ENCODE measurements at places on chromosomes 2 and 18.
A peak's percentile ranks its signal among the peaks of the same experiment; 100 is the strongest.

DNA sequence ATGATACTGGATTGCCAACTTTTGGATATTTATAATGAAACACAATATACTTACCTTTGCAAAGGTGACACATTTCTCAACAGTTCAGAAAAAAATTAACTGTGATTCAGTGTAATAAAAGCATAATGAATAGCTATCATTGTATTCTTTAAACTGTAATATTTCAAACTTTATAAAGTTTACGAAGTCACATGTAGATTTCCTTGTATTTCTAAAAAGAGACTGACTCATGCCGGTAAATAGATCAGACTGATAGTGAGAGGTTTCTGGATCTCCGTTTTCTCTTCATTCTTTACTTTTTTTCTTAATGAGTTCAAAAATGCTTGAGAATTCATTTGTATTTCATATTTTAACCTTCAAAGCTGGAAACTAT lies 70.1 kb downstream of the EML4 start:
- DNase-seq, result no peak

GRCh38 chr2:240170354-240170735 lies 29.9 kb upstream of the OTOS start:
- no peak for DNase-seq

GRCh38 chr2:151918308-151918707 lies 90.1 kb upstream of the ARL5A start:
- DNase-seq, result no peak

- no peak for DNase-seq
These were observed 222.7 kb downstream of the CDH2 start for GRCh38 chr18:27954226-27954625.

DNA sequence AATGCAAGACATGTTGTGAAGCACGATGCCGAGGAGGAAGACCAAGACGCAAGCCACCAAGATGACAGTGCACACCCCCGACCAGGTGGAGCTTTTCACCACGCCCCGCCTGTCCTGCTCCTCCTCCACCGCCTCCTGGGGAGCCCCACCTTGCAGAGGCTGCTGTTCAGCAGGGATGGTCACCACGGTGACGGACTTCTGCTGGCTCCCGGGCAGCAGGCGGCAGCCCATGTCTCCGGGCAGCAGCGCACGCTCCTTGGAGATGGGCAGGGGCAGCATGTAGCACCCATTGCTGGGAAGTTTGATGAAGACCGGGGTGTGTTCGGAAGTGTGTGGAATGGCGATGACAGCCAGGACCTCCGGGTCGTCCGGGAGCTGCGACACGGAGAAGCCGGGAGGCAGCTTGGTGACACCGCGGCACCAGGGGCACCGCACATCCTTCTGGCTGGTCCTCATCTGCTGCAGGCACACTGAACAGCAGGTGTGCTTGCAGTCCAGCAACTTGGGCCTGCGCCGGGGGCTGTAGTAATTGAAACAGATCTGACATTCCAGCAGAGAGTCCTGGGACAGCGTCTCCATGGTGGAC lies 76.8 kb downstream of the RNF152 start:
- DNase-seq, result no peak

DNA sequence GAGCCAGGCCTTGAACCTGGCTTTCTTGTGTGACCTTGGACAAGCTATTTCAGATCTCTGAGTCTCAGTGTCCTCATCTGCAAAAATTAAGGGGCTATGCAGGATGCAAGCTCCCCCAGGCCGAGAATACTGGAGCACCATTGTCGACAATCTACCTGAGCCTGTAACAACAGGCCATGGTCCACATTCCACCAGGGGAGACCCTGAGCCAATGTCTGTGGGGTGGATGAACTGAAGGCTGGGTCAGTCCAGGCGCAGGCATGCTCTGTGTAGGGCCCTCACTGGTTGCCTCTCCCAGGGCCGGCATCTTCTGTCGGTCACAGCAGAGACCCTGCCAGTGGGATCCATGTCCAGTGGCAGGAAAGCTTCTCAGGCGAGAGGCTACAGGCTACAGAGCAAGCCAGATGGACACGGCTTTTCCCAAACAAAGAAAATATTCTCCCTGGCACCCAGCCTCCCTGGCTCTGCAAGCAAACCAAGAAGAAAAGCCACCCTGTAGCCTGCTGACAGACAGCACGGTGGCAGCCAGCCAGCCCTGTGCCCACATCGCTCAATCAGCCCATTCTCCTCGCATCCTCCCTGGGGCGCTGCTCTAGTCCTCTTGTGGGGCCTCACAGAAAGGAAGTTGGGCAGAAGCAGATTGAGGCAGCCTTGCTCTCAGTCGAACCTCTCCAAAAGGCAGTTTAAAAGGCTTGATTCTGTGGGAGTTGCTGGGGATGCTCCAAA lies 48.7 kb upstream of the FZD7 start:
- no peak for DNase-seq

DNA sequence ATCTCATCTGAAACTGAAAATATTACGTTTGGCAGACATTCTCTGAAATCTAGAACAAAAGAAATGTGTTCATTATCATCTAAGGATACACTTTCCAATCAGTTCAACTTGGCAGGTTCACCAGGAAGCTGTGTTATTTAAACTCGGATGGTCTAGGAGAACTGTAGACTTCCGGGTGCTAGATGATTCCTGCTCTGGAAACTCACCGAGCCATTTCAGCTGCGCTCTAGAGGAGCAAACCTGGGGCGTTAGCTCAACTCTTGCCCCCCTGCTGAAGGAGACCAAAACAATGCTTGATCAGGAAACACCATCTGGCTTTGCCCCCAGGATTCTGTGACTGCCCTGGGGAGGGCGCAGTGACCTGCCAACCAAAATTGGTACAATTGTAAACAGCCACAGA lies 22.9 kb downstream of the MLPH start:
- no peak for DNase-seq

GRCh38 chr2:128720080-128721022 lies 401.7 kb upstream of the HS6ST1 start:
- no peak for DNase-seq

GRCh38 chr2:211455216-211455841 lies 898.9 kb downstream of the CPS1 start:
- DNase-seq, result peak; percentile 70

- DNase-seq, result no peak
These were observed 37.4 kb downstream of the ANKMY1 start for GRCh38 chr2:240520130-240520973.

DNA sequence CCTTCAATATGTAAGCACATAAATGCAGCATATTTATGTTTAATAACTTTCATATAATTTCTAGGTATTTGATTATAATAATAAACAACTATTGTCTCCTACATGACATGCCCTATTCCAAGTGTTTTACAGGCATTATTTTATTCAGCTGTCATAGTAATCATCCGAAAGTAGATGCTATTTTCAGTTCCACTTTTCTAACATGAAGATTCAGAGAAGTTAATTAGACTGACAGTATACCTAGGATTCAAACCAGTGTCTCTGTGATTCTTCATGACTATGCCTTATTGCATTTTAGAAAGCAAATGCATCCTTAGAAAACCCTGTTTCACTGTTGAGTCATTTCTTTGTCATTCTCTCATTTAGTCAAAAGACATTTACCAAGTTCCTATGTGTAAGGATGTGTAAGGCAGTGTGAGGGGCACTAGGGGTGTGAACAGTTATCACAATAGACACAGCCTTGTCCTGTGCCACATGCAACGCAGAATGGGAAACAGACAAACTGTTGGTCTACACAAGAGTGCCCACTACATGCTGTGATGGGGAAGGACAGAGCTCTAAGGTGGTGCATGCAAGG lies 79.8 kb downstream of the DTNA start:
- no peak for DNase-seq

DNA sequence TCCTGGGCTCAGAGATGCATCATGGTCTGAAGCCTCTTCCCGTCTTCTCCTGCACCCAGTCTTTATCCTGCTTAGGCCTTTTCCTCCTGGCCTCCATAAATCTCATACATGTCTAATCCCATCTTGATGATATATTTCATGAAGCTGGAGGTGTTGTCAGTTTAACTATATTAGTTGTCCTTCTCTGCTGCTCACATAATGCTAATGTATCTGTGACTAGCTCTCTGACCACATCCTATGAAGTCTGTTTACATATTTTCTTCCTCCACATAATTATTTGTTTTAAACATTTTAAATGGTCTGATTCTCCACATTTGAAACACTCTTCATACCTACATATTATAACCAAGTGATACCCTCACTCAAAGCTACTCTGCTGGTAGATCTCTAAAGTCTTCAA lies 315.2 kb upstream of the RND3 start:
- DNase-seq, result no peak

GRCh38 chr2:70141212-70141901 lies 49.5 kb downstream of the C2orf42 start:
- DNase-seq, result no peak

- no peak for DNase-seq
These were observed 34.9 kb downstream of the EFR3B start for GRCh38 chr2:25076749-25077148.

- peak; percentile 71 for DNase-seq
These were observed 29.7 kb downstream of the CCDC141 start for GRCh38 chr2:179020156-179020750.

DNA sequence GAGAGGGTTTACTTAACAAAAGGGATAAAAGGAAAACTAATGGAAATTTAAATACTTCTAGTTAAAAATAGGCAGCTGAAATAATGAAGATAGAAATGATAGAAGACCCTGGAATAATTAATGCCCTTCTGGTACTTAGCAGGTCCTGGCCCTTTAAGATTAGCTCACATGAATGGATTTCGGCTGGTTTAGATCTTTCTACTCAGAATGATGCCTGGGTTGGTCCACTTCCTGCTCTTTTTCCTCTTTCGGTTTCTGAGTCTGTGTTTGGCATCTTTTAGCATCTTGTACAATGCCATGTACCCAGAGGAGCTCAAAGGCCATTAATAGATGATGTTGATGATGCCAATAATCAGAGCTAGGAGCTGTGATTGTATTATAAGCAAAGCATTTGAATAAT lies 290.5 kb downstream of the CLIP4 start:
- no peak for DNase-seq

DNA sequence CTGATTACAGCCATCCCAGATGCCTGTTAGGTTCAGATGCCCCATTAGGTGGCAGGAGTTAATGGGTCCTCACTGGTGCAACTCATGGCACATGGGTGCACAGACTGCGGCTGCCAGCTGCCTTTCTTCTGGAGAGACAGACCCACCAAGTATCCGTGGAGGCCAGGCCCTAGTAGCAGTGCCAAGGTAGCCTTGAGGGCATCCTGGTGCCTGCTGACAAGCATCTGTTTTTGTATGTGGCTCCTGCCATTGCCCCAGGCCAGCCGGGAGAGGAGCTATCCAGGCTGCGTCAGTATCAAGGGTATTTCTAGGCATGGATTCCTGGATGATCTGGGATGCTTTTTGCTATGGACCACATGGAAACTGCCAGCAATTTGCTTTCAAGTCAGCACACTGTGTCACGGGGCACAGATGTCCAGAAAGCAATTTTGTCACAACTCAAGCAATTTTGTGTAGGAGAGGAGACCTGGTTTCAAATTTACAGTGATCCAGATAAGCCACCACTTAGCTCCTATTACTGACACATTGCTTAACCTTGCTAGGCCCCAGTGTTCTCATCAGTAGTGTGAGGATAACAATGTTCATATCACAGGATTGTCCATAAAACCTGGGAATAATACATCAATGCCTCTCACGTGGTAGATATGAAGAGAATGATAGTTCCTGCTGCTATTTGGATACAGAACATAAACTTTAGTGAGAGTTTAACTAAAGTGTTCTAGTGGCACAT lies 815.1 kb upstream of the RAB6C start:
- DNase-seq, result no peak

GRCh38 chr18:27839141-27839540 lies 337.8 kb downstream of the CDH2 start:
- DNase-seq, result no peak

DNA sequence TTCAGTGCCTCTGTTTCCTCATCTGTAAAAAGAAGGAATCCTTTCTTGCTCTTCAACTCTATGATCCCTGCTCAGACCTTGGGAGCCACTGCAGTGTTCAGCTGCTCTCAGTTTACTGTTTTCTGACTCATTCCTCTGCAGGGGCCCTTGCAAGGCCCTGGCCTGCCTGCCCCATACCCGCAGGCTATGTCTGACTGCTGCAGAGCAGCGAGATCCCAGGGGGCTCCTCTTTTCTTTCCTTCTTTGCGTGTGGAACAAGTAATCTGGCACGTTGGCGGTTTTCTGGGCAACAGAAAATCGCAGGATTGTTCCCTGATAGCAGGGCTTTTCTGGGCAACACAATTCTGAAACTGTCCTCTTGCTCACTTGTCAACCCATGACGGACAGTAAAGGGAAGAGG lies 376.0 kb downstream of the DCC start:
- DNase-seq, result no peak

DNA sequence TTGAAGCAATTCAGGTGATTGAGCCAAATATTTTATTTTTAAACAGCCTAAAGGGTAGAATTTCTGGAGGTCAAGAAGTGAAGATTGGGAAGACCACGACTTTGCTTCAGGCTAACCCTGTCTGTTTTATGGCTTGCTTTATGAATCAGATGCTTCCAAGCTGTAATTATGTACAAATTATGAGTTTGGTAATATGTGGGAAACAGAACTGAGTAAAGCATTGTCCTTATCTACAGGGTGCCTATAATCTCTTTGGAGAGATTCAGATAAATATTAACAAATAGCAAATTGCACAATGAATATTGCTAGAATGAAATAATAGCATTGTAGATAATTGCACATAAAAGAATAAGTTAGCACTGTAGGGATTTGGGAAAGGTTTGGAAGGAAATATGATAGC lies 539.4 kb upstream of the CDH2 start:
- DNase-seq, result no peak

DNA sequence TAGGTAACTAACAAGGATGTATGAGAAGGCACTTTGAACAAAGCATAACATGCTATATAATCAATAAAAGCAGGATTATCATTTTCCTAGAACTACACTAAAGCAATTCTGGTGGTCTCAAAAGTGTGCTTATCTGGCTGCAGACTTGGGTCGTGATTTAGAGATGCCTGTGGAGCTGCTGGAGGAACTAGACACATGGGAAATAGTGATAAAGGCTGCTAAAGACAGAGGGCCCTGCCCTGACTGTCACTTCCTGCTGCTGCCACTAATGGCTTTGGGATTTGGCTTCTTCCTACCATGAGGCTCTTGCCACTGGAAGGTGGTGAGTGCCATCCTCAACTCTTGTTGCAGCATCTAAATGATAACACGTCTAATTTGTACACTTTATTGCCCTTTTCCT lies 22.5 kb downstream of the TMEM178A start:
- DNase-seq, result no peak

DNA sequence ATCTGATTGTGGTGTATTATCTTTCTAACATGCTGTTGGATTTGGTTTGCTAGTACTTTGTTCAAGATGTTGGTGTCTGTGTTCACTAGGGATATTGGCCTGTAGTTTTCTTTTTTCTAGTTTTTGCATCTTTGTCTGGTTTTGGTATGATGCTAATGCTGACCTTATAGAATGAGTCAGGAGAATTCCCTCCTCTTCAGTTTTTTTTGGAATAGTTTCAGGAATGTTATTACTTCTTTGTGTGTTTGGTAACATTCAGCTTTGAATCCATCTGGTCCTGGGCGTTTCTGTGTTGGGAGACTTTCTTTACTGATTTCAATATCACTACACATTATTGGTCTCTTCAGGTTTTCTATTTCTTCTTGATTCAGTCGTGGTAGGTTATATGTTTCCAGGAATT lies 124.2 kb upstream of the EPB41L5 start:
- no peak for DNase-seq

Data from NCI-H1105 treated with DMSO at 0.1 percent for 48 hours (cell line).